ENCODE measurements at places on chromosomes 13 and 19. TPM values are rescaled to one million over a fixed set of nuclear protein-coding genes. Genes with fewer than 3 reads are reported as not detected.

- no peak overlapping the region for H3K4me3 ChIP-seq
- no peak overlapping the region for H3K27ac ChIP-seq
- H3K27me3 ChIP-seq = no peaks in the 10 kb centered on the region
- peak; percentile 40 for DNase-seq
- H3K36me3 ChIP-seq = peaks cover 3% of the 10 kb centered on the region
- H3K4me1 ChIP-seq = no peaks in the 10 kb centered on the region
Measured at GRCh38 chr19:46753420-46754155, 7.3 kb upstream of the STRN4 start.

- no peaks in the 10 kb centered on the region for H3K36me3 ChIP-seq
- DNase-seq = no peak
- no peak overlapping the region for H3K4me3 ChIP-seq
Measured at GRCh38 chr13:59450229-59450628, 713.5 kb downstream of the DIAPH3 start.

Gene DAND5
- total RNA-seq = not detected

Gene WTIP
- total RNA-seq = 7.3 TPM

GRCh38 chr13:41916173-41916954, 44.5 kb downstream of the VWA8 start:
- H3K36me3 ChIP-seq = no peaks in the 10 kb centered on the region
- H3K27me3 ChIP-seq = no peaks in the 10 kb centered on the region
- peaks cover 64% of the 10 kb centered on the region for H3K4me1 ChIP-seq
- DNase-seq = no peak
- peak overlapping the region; percentile 71 for H3K27ac ChIP-seq
- H3K4me3 ChIP-seq = peak overlapping the region; percentile 42

Gene GPR18
- total RNA-seq = 0.27 TPM

DNA sequence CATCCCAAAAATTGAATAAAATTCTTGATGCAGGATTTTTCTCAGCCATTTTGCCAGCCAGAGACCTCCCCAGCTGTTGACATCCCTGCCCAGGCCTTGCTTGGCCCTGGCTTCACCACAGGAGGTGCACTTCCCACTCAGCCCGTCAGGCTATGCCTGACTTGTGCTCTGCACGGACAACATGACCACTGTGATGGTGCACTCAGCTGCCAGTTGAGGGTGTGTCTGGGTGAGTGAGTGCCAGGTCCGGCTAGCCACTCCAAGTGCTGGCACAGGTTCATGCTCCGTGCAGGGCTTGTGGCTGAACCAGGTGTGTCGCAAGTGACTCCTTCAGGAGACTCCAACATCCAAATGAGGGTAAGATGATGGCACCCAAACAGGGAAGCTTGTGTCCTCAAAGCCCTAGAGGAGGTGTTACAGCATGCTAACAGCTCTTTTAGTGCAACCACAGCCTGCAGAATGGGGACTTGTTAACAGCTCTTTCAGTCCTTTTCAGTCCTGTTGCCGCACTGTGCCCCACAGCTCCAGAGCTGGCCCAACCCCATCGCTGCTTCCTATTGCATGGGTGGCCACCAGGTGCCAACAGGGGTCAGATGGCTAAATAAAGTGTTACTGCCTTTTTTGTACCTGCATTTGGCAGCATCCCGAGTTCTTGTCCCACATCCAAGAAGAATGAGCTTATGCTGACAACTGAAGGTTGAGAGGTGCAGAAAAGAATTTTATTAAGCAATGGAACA, 380.7 kb downstream of the SLITRK5 start:
- no peaks in the 10 kb centered on the region for H3K4me1 ChIP-seq
- no peak for DNase-seq
- H3K36me3 ChIP-seq = no peaks in the 10 kb centered on the region
- H3K4me3 ChIP-seq = no peak overlapping the region
- no peaks in the 10 kb centered on the region for H3K27me3 ChIP-seq
- no peak overlapping the region for H3K27ac ChIP-seq

DNA sequence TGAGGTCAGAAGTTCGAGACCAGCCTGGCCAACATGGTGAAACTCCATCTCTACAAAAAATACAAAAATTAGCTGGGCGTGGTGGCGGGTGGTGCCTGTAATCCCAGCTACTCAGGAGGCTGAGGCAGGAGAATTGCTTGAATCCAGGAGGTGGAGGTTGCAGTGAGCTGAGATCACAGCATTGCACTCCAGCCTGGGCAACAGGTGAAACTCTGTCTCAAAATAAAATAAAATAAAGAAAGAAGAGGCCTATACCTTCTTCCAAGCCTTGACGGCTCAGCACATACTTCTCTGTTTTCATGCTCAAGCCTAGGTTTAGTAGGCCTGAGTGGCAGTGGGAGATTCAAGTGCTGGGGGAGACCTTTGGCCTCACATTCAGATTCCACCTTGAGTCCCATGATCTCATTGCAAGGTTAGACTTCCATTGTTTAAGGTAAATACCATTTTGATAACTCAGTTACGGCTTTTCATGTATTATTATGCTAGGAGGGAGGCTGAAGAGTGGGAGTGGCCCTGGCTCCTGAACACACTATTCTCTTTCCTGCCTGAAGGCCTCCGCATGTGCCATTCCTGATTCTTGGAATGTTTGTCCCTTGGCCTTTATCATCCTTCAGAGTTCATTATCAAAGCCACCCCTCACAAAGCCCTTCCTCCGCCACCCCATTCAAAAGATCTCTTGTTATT, 1.6 kb upstream of the SPINT2 start:
- H3K27ac ChIP-seq = no peak overlapping the region
- DNase-seq = no peak
- H3K36me3 ChIP-seq = no peaks in the 10 kb centered on the region
- H3K27me3 ChIP-seq = peaks cover 7% of the 10 kb centered on the region

DNA sequence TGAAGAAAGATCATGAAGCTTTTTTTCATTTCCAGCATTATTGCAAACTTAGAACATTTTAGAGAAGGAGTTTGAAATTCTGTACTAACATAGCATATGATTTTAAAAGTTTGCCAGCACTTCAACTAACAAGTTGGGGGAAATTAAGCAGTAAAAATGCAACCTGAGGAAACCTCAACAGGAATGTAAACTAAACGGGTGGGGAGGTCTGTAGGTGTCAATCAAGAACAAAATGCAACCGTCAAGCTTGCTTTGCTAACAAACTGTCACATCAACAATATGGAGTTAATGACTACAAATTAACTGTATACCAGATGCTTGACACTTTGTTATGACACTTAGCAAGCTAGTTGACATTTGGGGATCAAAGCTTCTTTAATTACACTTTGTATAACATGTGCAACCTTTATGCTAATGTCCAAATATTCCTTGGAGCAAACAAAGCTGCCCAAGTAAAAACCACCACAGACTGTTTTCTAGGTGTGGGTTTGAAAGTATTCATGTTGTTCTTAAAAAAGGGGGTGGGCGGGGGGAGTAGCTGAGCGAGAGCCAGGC, 52.1 kb downstream of the DACH1 start:
- H3K27me3 ChIP-seq = no peaks in the 10 kb centered on the region
- no peak for DNase-seq
- no peak overlapping the region for H3K27ac ChIP-seq
- H3K4me3 ChIP-seq = no peak overlapping the region
- no peaks in the 10 kb centered on the region for H3K4me1 ChIP-seq

Gene KIR3DL1
- not detected for total RNA-seq

Gene SIGLEC5
- total RNA-seq = not detected

DNA sequence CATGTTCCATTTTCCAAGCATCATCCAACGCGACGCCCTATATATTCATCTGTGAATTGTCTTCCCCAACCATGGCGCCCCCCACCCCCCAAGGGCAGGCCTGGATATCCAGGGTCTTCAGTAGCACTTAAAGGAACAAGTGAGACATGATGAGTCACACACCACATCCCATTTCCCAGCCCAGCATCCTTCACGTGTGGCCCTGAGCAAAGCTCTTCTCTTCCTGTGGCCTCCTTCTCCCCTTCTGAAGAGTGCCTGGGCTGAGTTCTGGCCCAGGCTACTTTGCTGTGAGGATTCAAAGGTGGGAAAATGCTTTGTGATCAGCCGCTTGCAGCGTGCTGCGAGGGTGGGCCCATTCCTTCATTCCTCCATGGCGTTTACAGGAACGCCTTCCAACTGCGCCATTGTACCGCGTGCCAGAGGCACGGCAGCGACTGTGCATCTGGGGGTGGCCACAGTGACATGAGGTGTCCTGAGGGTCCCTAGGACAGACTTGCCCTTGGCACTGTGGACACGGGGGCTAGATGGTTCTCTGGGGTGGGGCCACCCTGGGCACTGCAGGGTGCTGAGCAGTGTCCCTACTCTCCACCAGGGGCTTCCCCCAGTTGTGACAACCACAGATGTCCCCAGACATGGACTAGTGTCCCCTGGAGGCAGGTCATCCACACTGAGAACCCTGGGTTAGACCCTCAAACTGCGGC, 11.7 kb downstream of the PLIN4 start:
- no peaks in the 10 kb centered on the region for H3K27me3 ChIP-seq
- H3K27ac ChIP-seq = peak overlapping the region; percentile 51
- no peaks in the 10 kb centered on the region for H3K36me3 ChIP-seq
- H3K4me1 ChIP-seq = peaks cover 21% of the 10 kb centered on the region

Gene SOHLH2
- total RNA-seq = 1.4 TPM

DNA sequence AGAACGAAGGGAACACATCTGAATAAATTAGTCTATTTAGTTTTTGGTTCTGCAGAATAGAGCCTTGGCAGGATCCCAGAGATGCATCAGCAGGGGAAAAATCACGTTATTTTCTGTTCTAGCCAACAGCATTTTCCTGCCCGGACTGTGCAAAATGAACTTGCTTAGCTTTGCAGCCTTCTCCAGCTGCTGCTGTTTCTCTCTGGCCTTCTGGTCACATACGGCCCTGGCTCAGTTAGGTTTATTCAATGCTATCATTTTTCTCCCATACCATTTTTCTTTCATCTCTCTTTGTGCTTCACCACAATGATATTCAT, 110.4 kb upstream of the KL start:
- H3K27me3 ChIP-seq = no peaks in the 10 kb centered on the region
- H3K4me1 ChIP-seq = no peaks in the 10 kb centered on the region
- H3K36me3 ChIP-seq = no peaks in the 10 kb centered on the region

Gene C1QTNF9
- 2.9 TPM for total RNA-seq

Gene MATK
- total RNA-seq = 0.43 TPM

DNA sequence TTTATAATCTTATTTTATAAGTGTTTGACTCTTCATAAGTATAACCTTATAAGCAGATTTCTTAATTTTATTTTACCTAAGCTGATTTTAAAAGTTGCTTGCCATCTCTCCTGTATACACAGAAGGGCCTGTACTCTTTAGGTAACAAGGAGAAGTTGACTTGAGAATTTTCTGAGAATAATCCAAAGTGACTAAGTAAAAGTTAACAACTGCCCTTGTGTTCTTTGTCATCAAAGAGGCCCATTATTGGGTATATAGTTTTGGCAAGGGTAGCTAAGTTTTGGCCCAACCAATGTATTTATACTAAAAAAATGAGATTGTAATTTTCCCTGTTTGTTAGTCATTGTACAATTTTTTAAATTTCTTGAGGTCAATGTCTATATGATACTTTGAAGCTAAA, 3.2 kb downstream of the LCP1 start:
- no peak for DNase-seq
- no peaks in the 10 kb centered on the region for H3K4me1 ChIP-seq
- H3K27me3 ChIP-seq = peaks cover 2% of the 10 kb centered on the region
- H3K4me3 ChIP-seq = no peak overlapping the region

DNA sequence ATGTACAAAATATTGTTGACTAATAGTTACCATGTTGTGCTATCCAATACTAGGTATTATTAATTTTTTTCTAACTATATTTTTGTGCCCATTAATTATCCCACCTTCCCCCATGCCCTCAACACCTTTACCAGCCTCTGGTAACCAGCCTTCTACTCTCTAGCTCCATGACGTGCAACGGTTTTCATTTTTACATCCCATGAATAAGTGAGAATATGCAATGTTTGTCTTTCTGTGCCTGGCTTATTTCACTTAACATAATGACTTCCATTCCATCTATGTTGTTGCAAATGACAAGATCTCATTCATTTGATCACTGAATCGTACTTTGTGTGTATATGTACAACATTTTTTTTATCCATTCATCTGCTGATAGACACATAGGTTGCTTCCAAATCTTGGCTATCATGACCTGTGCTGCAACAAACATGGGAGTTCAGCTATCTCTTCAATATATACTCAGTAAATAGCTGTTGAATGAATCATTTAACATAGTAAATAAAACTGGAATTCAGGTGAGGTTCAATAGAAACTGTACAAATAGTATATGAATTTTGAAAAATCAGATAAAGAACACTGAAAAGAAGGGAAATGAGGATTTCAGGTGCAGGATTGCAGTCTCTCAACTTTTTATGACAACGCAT, 509.0 kb upstream of the MIR17HG start:
- no peak overlapping the region for H3K27ac ChIP-seq
- no peak for DNase-seq
- no peak overlapping the region for H3K4me3 ChIP-seq
- H3K27me3 ChIP-seq = no peaks in the 10 kb centered on the region
- no peaks in the 10 kb centered on the region for H3K4me1 ChIP-seq

Gene NCR1
- total RNA-seq = not detected

DNA sequence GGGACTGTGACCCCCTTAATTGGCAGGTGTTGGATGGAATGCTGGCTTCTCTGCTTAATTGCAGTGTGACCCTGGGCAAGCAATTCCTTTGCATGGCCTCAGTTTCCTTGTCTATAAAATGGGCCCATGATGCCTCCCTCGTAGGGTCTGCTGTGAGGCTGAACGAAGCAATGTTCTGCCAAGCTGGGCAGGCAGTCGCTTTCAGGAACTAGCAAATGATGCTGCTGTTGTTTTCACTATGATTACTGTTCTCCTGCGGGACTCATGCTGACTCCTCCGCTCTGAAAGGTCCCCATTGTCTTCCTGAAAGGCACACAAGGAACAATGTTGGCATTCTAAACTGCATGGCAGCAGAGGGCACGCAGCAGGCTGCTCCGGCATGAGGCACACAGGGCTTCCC, 6.8 kb downstream of the BICRA start:
- no peak overlapping the region for H3K4me3 ChIP-seq
- no peaks in the 10 kb centered on the region for H3K27me3 ChIP-seq
- peak overlapping the region; percentile 41 for H3K27ac ChIP-seq
- no peak for DNase-seq

Gene PEX11G
- 1.4 TPM for total RNA-seq

Data from psoas muscle (tissue), 8 donors.